ENCODE measurements at places on chromosomes 6 and 20.

DNA sequence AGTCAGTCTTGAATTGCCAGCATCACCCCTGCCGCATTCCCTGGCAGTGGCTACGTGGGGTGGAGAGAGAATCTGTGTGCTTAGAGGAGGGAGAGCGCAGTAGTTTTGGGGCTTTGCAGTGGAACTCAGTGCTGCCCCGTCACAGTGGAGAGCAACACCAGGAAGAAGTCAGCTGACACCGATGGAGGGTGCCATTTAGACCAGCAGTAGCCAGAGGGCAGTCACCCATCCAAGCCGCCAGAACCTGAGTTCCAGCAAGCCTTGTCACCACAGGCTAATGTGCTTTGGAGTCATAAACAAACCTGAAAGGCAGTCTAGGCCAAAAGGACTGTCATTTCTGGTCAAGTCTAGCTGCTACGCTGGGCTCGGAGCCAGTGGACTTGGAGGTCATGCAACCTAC, 22.0 kb upstream of the PERP start:
- DNase-seq = no peak

- DNase-seq = no peak
These were observed 85.7 kb upstream of the RGS17 start for GRCh38 chr6:153216789-153217188.

GRCh38 chr20:58669287-58670006, 18.4 kb downstream of the STX16 start:
- DNase-seq = no peak

- no peak for DNase-seq
These were observed 55.3 kb downstream of the FAM50B start for GRCh38 chr6:3904518-3904917.

- no peak for DNase-seq
These were observed 350.7 kb upstream of the SASH1 start for GRCh38 chr6:147991961-147992360.

DNA sequence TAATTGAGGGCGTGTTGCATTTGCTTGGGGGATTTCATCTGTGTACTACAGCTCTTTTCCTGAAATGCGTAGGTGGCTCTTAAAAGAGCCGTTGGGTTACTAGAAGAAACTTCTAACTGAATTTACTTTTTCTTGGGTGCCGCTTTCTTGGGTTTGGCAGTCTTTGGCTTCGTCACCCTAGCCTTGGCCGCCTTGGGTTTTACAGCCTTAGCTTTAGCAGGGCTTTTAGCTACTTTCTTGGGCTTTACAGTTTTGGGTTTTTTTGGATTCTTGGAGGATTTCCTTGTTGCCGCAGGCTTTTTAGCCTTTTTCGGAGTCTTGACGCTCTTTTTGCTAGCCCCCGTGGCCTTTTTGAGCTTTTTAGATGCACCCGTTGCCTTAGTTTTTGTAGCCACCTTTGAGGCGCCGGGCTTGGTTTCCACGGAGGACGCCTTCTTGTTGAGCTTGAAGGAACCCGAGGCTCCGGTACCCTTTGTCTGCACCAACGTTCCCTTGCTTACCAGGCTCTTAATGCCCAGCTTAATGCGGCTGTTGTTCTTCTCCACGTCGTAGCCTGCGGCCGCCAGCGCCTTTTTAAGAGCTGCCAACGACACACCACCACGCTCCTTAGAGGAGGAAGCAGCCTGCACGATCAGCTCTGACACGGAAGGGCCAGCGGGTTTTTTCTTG, 54.5 kb downstream of the TRIM38 start:
- DNase-seq = no peak

- DNase-seq = no peak
These were observed 50.2 kb upstream of the GNRH2 start for GRCh38 chr20:2993250-2993649.

- DNase-seq = no peak
These were observed 49.8 kb upstream of the ERVFRD-1 start for GRCh38 chr6:11161031-11161956.

- DNase-seq = no peak
These were observed 197.2 kb upstream of the SUPT3H start for GRCh38 chr6:45574885-45575284.

GRCh38 chr6:89984926-89985750, 90.9 kb downstream of the GJA10 start:
- DNase-seq = no peak

- DNase-seq = no peak
These were observed 9.6 kb downstream of the CLDN20 start for GRCh38 chr6:155273431-155273830.

GRCh38 chr20:33846291-33846935, 35.3 kb downstream of the CHMP4B start:
- no peak for DNase-seq

DNA sequence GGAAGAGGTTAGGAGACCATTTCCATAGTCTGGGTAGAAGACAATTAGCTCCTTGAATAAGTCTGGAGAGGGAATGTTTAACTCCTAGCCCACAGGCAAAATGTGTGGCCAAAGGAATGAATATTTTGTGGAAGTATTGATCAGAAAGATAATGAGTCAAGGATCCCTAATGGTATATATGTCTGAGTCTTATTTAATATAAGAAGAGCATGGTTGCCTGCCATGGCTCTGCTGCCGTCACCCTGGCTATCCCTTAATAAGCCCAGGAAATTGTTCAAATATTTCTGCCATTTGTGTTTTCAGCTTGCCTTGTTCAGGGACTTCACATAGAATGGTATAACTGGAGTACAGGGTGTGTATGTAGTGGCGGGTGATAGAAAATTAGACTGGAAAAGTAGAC, 18.1 kb upstream of the CALHM6 start:
- no peak for DNase-seq

- no peak for DNase-seq
These were observed 48.1 kb upstream of the AFDN start for GRCh38 chr6:167778497-167779128.

- DNase-seq = no peak
These were observed 6.7 kb downstream of the DLGAP4 start for GRCh38 chr20:36312724-36313441.

GRCh38 chr6:109328629-109329028, 53.6 kb downstream of the CD164 start:
- no peak for DNase-seq

- no peak for DNase-seq
These were observed 155.3 kb downstream of the FUT9 start for GRCh38 chr6:96171112-96171511.

GRCh38 chr6:147710890-147711289, 202.4 kb downstream of the SAMD5 start:
- DNase-seq = no peak

- no peak for DNase-seq
These were observed 19.1 kb upstream of the ADGRB3 start for GRCh38 chr6:68615938-68616337.

DNA sequence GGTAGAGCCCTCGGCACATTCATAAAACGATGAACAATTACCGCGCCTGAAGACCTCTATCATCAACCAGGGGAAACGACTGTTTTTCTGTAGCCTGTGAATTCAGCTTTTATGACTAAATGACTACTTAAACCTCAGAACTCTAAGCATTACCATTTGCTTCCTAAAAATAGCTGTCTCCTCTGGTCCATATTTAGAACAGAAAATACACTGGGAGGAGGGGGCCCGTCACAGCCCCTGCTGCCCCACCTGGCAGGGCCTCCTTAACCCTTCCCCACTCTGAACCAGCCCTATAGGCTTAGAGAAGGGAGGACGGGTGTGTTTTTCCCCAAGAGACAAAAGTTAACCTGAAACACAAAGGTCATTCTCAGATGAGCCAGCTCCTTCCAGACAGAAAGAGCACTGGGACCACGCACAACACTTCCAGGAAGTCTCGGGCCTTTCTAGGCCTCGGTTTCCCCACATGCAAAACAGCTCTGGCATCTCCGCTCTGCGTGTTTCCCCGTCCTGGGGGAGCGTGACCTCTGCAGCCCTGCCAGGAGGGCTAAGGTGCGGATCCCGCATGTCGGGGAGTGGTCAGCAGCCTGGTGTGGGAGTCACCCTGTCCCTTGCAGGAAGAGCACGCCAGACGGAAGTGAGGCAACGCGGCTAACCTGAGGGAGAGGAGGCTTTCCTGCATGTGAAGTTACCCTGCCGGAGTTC, 193.9 kb downstream of the DLL1 start:
- no peak for DNase-seq

- DNase-seq = no peak
These were observed 231.0 kb upstream of the PRND start for GRCh38 chr20:4490606-4491280.

DNA sequence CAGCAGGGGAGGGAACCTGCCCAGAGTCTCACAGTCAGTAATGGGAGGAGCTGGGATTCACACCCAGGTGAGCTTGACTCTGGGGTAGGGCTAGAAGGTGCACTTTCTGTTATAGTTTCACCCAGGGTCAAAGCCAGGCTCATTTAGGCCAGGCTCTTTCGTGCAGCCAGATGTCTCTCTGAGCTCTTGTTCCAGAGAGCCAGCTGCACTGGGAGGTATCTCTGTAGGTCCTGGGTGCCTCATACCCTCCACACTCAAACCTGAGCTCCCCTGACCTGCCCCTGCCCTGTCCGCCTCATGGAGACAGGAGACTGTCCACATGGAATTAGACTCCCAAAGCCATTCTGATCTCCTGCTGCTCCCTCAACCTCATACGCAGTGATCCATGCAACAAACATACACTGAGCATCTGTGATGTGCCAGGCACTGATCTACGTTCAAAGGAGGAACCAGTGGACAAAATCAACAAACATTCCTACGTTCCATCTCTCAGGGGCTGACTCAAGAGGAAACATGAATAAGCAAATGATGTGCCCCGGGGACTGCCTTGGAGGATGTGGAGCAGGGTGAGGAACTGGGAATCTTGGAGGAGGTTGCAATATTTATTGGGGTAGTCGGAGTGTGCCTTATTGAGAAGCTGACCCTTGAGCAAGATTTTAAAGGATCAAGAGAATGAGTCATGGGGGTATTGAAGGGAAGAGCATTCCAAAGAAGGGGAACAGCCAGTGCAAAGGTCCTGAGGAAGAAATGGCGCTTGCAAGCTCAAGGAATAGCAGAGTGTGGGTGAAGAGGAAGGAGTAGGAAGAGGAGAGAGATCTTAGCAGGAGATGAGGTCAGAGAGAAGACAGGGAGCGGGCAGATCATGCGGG, 71.3 kb upstream of the TOX2 start:
- no peak for DNase-seq

- no peak for DNase-seq
These were observed 129.1 kb upstream of the NUP153 start for GRCh38 chr6:17835784-17836183.

- DNase-seq = no peak
These were observed 82.3 kb upstream of the MPC1 start for GRCh38 chr6:166465003-166465399.

GRCh38 chr6:143060806-143061596, at the start of gene AIG1:
Gene AIG1, plus strand, starts transcription at chr6:143060889. Its CDS starts 37 bp downstream, at chr6:143060926.
- DNase-seq = peak; percentile 60

DNA sequence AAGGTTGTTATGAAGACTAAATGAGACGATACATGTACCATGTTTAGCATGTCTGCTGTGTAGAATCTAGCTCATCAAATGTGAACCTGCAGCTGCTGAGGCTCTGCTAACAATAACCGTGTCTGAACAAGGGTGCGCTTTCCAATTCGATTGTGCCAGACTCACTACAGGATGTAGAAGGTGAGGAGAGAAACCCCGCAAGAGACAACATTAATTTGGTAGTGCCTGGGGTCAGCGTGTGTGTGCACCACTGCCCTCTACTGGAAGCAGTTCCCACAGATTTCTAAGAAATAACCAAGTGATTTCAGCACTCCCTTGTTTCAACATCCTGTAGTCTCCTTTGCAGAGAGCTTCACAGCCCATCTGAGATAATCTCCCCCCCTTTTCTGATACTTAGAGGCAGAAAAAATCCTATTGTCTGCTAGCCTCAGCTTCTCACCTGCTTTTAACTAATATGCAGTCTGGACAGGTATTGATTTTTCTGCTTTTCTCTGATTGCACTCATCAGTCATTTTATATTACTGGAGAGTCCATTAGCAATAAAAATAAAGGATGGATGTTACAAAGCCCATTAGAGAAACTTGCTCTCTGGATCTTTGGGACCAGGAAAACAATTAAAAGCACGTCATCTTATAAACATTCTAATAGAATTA, 96.7 kb upstream of the BACH2 start:
- DNase-seq = no peak

- no peak for DNase-seq
These were observed 224.2 kb downstream of the NFATC2 start for GRCh38 chr20:51318058-51318949.

DNA sequence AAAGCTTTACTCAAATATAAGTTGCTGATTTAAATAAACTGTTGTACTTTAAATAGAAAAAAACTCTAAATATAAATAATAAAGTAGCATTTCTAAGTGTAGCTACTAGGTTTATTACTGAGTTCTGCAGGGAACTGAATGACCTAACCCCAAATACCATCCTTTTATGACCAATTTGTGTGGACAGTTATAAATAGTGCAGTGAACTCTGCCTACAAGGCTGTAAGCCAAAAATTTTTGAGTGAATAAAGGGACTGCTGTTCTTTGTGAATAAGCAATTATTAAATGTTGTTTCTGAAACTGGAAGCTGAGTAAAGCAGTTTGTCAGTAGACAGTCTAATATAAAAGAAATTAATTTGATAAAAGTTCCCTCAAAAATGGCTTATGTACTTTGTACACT, 90.8 kb upstream of the ELOVL5 start:
- DNase-seq = no peak

DNA sequence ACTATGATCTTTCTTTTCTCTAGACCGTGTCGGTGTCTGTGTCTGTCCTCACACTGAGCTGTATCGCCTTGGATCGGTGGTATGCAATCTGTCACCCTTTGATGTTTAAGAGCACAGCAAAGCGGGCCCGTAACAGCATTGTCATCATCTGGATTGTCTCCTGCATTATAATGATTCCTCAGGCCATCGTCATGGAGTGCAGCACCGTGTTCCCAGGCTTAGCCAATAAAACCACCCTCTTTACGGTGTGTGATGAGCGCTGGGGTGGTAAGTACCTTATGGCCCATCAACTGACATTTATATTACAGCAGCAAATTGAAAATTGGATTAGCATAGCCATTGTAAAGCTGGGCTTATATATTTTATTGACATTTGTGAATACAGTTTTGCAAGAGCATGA, 72.2 kb upstream of the GFRAL start:
- no peak for DNase-seq

GRCh38 chr6:169097381-169097959, 156.2 kb downstream of the THBS2 start:
- DNase-seq = no peak

DNA sequence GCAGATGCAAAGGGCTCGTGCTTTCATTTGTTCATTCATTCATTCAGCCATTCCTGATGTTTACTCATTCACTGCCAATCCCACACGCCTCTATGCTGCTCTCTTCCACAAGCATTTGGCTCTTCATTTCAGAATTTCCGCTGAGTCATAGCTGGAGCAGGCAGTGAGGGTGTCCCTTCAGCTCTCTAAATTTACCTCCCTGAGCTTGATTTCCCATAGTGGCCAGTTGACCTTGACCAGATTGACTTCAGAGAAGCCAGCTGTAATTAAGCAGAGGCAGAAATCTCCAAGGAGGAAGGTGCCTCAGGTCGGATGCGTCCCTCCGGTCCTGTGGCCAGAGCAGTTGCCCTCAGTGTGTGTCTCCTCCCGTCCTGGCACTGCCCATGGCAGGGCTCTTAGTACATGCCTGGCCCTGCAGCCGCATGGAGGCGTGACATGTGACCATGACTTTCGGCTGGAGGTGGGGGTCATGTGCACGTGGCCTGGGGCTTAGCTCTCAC, 267.2 kb upstream of the ECI2 start:
- no peak for DNase-seq
